ENCODE measurements at places on chromosomes 2 and 18.

DNA sequence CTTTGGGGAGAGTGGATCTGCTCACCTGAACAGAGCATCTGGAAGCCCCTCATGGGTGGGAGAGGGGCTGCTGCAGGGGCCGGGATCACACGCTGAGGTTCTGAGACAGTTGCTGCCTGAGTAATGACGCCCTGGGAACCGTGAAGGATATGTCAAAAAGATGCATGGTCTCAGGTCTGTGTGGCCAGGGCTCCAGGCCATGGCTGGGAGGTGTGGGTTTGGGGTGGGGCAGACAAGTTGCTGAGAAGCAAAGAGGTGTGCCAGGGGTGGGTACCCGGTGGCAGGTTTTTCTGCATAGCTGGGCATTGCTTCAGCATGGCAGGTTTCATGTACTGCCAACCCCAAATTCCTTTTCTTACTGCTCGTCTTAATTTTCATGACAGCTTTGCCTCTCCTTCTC is 133.5 kb downstream of the RPIA start:
- no peak for DNase-seq

DNA sequence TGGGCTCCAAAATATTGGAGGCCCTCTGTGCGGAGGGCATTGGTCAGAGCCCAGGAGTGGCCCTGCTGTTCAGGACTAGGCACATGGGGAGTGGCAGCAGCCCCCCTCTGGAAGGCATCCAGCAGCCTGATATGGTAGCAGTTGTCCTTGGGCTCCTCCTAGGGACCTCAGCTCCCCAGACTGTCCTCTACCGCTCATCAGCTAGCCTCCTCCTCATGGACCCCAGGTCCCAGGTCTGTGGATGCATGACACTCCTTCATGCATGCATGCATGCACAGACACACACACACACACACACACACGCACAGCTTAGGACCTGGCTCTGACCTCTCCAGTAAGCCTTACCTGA is 15.4 kb upstream of the ATP6V1B1 start:
- no peak for DNase-seq

- DNase-seq, result no peak
Measured at GRCh38 chr2:180474716-180475115, 467.6 kb upstream of the CWC22 start.

GRCh38 chr2:201523506-201523905 is 72.0 kb downstream of the STRADB start:
- no peak for DNase-seq

DNA sequence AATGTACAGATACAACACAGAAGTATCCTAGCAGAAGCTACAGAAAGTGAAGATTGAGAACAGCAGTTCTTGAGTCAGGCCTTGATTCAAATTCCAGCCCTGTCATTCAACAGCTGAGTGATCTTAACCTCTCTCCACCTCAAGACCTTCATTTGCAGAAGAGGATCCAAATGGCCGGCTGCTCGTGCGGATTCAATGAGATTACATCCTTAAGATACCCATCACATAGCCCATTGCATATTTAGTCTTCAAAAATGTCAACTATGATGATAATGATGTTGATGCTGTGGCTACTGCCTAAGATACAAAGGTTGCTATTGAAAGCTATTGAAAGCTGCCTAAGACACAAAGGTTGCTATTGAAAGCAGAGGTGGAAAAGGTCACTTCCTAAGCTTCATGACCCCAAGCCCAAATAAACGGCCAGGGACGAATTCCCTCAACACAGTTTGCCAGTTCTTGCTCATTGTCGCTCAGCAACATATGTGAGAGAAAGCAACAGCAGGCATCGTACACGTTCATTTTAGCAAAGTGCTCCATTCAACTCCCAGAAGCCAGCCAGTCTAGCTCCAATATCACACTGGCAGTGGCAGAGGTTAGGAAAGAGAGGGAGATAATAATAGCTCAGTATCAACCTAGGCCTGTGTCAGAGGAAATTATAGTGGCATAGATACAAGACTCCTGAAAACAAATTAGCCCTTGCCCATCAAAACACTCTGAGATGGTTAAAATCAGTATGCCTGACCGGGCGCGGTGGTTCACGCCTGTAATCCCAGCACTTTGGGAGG is 36.1 kb downstream of the MRPL35 start:
- no peak for DNase-seq

GRCh38 chr18:79898952-79899608 is 52.4 kb downstream of the SLC66A2 start:
- no peak for DNase-seq

- DNase-seq, result peak; percentile 48
Measured at GRCh38 chr18:3481696-3482210, 31.8 kb downstream of the TGIF1 start.

DNA sequence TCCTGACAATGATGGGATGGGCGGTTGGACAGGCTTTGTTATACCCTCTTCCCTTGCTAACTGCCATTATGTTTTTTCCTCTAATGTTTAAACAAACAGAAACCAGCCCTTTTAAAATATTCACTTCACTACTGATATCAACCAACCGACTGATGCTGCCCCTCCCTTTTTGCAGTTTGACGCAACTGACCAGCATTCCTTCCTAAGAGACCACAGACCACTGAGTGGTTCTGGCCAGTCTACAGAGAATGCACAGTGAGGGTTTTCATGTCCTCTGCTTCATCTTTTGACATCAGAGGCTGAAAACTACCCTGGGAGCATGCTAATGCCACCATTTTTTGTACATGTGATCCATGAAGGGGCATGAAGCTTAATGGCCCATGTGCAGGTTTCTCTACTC is 85.3 kb downstream of the CYP26B1 start:
- DNase-seq, result no peak

- DNase-seq, result no peak
Measured at GRCh38 chr2:132955871-132956615, 286.0 kb upstream of the LYPD1 start.

GRCh38 chr2:136012315-136012714 is 26.9 kb upstream of the DARS1 start:
- DNase-seq, result no peak

- no peak for DNase-seq
Measured at GRCh38 chr2:176297067-176297466, 27.8 kb downstream of the MTX2 start.

- DNase-seq, result no peak
Measured at GRCh38 chr2:67667054-67667908, 270.1 kb downstream of the ETAA1 start.

DNA sequence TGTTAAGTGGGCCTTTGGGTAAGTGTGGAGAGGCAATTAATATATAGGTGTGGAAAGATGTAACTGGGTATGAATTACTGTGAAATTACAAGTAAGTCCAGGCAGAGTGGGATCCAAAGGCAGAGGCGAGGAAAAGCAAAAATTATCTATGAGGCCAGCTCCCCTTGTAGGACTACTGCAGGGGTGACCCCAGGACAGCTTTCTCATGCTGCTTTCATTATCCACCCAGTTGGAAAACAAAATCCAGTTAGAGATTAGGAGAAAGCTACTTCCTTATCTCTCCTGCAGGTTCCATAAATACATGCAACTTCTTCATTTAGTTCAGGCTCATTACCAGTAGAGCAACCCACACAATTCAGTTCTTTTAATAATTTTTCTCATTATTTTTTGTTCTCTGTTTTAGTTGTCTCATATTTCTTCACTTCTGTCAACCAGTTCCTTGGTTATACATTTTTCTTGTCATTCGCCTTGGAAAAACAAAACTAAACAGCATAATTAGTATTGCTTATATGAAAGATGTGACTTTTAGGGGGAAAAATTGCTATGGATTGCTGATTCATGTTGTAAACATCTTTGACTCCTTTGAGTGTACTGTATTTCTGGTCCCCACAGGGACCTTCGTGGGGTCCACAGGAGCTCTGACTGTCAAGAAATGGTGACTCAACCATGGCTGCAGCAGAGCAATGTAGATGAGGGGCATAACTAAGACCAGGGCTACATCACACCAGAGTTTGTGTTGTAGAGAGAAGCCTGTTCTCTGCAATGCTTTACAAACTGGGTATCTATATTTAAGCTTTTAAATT is 110.4 kb upstream of the PARD3B start:
- no peak for DNase-seq

DNA sequence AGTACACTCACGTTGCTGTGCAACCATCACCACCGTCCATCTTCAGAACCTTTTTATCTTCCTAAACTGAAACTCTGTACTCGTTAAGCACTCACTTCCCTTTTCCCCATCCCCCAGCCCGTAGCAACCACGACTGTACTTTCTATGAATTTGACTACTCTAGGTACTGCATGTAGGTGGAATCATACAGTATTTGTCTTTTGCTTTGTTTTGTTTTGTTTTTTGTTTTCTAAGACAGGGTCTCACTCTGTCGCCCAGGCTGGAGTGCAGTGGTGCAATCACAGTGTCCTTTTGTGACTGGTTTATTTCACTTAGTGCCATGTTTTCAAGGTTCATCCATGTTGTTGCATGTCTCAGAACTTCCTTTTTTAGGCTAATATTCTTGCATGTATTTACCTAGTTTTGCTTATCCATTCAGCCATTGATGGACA is 7.0 kb upstream of the TYMS start:
- DNase-seq, result peak; percentile 61

GRCh38 chr2:8475349-8476031 is 206.4 kb upstream of the ID2 start:
- peak; percentile 64 for DNase-seq

DNA sequence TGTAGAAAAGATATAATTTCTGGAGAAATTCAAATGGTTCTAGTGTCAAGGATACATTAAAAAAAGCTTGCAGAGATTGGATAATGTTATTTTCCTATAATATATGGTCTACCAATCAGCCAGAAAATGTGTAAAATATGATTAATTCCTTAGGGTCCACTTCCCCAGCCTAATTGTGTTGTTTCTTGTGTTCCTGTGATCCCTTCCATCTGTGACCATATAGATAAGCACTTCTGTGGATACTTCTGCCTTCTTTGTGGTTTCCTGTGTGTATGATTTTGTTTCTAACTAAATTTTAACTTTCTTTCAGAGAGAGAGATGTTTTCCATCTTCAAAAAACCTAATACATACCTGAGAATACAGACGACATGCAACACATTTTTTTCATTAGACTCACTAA is 367.1 kb upstream of the PIK3C3 start:
- DNase-seq, result no peak

GRCh38 chr2:128491692-128492244 is 173.1 kb upstream of the HS6ST1 start:
- no peak for DNase-seq

DNA sequence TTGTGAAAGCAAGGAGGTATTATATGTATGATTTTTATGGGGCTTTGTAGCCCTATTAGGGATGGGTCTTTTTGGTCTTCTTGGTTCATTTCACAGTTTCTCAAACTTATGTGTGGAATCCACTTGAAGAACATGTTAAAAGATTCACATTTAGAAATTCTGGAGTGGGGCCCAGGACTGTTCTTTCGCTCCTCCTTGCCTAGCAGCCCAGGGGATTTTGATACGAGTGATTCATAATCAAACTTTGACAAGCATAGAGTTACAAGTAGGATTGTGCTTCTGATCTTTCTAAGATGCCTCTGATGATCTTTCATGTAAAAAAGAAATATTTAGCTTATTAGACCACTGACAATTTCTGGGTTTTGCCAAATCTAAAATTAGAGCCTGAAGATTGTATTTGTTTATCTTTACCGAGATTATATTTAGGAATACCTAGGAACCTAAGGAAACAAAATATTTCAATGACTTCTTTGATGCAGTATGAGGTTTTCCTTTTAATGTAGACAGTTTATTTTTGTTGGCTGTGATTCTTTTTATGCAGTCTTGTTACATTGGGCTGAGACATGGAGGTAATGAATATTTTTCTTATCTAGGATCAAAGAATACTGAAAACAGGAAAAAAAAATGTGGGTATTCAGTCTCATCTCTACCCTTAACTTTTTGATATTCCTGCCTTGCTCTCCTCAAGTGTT is 324.0 kb downstream of the PARD3B start:
- no peak for DNase-seq

DNA sequence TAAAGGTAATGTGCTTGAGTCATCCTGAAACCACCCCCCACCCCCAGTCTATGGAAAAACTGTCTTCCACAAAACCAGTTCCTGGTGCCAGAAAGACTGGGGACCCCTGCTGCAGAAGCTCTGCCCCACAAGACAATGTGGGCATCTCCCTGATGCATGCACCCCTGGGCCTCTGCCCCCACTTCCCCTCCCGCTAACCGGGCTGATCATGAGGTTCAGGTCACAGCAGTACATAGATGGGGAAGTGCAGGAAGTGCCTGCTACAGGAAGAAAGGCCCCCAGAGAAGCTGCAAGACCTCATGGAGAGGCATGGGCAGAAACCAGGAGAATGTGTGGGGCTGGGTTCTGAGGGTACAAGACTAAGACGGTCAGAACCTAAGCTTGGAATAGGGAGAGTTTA is 243.4 kb upstream of the ID2 start:
- no peak for DNase-seq

DNA sequence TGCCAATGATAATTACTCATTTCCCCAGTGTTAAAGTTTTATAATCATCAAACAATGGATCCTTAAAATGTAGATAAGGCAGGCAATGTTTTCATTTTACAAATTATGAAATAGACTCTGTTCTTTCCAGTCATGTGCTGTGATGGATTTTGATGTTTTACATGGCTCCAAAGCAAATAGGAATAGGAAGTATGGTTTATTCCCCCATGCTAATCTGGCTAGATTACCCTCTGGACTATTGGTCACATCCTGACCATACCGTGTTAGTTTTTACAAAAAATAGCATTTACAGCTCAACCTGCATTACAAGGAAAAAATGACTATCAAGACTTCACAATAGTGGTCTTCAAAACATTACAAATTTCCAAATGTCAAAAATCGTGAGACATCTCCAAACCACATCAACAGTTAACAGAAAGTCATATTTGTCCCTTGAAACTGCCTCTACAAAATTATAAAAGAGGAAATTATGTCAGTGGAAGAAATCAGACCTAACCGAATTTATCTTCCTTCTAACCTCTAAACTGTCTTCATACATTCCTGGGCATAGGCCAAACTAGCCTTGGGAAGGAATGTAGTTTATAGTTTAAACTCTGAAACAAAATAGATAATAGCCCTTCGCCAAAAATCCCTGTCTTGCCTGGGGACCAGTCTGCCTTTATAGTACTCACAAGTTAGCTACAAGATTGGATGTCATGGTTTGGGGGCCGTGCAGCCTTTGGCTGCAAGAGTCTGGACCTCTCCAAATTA is 1941.2 kb upstream of the CELF4 start:
- DNase-seq, result no peak

DNA sequence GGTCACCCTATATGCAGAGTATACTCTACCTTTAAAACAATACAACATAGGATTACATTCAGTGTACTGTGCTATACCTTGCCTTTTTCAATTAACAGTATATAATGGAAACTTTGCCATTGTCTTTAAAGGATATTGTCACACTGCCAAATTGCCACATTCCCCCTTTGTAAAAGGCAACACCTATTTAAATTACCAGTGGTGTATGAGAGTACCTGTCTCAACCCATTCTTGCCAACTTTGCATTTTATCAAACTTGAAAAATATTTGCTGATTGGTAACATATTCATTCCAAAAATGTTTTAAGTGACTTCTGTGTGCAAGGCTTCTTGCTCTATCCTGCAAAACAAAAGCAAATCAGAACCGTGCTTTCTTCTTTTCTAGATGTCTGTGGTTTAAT is 92.9 kb downstream of the FMNL2 start:
- DNase-seq, result no peak

DNA sequence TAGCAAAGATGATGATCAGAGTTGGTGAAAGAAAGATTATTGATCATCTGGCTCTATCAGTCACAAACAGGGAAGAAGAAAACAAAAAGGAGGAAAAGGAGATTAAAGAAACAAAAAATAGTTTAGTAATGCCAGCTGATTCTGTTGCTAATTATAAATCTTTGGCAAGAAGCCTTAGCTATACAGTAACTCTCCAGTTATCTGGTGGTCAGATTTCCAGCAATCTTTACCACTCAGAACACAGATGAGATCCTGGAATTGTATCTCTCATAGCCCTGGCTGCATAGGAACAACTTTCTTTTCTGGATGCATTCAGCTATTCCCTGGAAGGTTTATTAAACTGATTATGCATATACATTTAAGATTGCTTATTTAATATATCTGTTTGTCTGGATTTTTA is 256.8 kb upstream of the ZEB2 start:
- DNase-seq, result no peak
